Activated T-cell treated with anti-CD3 and anti-CD28 coated beads, Interleukin-2, amount 50 U/mL, for 24 hours (primary cell): ENCODE measurements at places on chromosomes 2 and 18.

DNA sequence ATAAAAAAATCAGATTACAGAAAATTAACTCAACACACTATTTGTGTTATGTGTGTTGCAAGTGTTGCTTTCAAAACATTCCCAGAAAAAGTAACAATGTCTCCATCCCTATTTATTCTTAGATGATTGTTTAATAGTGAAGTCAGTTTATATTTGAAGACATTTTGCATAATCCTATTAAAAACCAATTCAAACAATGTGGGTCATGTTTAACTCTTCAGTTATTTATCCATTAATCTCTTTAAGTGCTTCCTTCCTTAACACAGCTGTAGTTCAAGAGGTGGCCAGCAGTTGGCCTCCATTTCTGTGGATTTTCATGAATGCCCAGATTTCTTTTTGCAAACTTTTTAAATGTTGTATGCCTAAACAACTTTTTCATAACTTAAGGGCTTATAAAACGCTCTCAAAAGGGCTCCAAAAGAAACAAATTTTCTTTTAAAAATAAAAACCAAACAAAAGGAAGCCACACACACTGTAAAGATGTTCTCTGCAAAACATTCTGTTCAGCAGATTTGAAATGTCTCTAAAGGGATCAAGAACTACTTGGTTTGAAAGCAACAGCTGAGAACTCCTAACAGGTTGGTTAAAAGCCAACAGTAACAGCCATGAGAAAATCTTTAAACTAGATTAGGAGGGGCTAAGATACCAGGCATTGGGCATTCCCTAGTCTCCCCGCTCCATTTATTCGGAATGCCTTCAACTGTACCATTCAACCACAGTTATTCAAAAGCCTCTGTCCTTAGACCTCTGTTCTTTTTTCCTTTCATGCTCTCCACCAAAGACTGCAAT is 71.5 kb downstream of the THADA start:
- DNase-seq = no peak

- DNase-seq = no peak
Observed at GRCh38 chr18:10002280-10002679, 88.5 kb downstream of the VAPA start.

GRCh38 chr2:109000738-109001137 is 11.7 kb upstream of the EDAR start:
- no peak for DNase-seq

- no peak for DNase-seq
Observed at GRCh38 chr2:37551783-37552182, 119.7 kb downstream of the CDC42EP3 start.

GRCh38 chr2:170681311-170681710 is 33.8 kb upstream of the SP5 start:
- no peak for DNase-seq

DNA sequence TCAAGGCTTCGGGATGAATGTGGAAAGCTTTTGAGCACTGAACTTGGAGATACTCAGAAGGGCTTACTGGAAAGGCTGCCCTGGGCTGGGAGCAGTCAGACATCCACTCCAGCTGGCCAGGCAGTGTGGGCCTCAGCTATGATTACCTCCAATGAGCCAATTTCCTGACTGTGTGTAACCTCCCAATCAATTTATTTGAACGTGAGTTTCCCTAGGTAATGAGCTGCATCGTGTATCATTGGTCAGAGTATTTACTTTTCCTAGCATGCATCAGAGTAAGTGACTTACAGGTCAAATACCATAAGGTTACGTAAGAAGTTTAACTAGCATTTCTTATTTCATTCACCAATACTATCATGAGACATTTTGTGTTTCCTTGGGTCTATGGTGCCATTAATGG is 11.0 kb upstream of the CTAGE1 start:
- DNase-seq = no peak

- no peak for DNase-seq
Observed at GRCh38 chr18:35024965-35025364, 16.2 kb upstream of the MAPRE2 start.

- DNase-seq = peak; percentile 11
Observed at GRCh38 chr2:238169048-238169707, 10.4 kb downstream of the ERFE start.

GRCh38 chr18:45755934-45756333 is 32.0 kb downstream of the SLC14A1 start:
- no peak for DNase-seq

DNA sequence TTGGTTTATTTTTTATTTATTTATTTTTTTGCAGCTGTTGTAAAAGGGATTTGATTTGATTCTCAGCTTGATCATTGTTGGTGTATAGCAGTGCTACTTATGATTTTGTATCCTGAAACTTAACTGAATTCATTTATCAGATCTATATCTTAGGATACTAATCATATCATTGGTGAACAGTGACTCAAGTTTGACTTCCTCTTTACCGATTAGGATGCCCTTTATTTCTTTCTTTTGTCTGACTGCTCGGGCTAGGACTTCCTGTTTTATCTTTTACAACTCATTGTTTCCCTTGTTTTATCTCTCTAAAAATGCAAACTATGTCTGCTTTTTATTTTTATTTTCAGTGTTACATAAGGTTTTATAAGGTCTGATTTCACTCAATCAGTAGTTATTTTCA is 23.6 kb downstream of the SP100 start:
- no peak for DNase-seq

GRCh38 chr2:148817210-148817708 is 57.8 kb upstream of the KIF5C start:
- no peak for DNase-seq

- DNase-seq = no peak
Observed at GRCh38 chr18:24517554-24517953, 57.1 kb downstream of the HRH4 start.

DNA sequence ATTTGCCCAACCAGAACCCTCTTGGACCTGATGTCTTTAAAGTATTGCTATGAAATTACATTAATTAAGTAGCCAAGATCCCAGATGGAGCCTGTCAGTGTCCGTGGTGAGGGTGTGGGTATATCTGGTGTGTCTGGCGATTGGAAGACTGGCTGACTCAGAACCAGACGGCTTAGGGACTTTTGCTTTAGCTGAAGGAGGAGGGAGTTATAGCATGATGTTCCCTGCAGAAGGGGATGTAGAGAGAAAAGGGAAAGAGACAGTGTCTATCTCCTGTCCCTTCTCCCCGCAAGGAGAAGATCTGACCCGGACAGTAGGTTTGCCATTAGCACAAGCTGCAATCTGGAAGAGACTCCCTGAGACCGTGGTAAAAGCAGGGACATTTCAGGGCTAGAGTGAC is 60.6 kb downstream of the POU3F3 start:
- no peak for DNase-seq

DNA sequence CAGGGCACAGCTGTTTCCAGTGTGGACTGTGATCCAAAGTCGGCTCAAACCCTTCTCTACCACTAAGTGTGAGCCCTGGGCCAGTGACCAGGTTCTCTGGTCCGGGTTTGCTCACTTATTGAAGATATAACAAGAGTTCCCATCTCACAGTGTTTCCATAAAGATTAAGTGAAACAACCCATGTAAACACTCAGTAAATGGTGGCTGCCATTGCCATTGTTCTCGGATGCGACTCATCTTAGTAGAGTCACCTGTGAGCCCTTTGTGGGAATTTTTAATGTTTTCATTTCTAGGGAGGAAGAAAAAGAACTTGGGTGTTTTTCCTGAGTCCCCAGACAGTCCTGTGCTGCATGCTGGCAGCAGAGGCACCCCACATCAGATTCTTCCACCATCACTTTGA is 53.4 kb downstream of the TPGS2 start:
- no peak for DNase-seq

- no peak for DNase-seq
Observed at GRCh38 chr18:9289698-9290097, 44.9 kb upstream of the TWSG1 start.

DNA sequence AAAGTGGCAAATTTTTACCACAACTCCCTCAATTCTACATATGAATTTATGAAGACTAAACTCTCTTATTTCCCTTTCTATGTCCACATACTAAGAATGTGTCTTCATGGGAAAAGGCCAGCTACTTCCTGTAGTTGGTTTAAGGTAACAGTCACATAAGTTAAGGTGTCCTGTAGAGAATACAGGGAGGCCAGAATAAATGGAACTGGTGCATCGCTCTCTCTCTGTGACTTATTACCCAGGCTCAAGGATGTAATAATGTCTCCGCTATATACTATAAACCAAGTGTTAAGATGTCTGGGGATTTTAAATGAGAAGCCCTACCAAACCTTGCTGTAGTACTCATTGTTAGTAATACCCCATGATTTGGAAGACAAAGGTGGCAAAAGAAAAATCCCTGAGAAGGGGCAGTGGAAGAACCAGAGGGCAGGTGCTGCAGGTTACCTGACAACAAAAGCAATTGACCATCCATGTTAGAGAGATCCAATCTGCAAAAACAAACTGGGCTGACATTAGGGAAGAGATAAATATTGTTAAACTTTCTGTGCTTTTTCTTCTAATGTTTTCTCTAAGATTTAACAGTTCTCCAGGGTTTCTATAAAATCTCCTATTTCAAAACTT is 372.8 kb downstream of the TMX3 start:
- DNase-seq = no peak

DNA sequence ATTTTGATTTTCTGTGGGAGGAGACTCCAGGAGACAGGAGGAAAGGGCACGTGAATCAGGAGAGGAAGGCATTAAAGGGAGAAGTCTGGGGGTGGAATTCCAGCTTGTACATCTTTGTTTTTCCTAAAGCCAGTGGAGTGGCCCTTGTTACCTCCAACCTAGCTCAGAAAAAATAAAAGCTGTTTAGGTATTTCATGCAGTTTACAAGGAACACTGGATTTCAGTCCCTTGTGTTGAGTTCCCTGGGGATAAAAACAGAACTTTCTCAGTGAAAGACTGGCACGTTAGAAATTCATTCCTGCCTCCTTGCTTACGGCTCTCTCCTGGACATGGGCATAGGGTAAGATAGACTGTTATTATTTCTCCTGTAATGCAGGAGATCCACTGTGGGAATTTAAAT is 170.2 kb downstream of the ZEB2 start:
- no peak for DNase-seq

DNA sequence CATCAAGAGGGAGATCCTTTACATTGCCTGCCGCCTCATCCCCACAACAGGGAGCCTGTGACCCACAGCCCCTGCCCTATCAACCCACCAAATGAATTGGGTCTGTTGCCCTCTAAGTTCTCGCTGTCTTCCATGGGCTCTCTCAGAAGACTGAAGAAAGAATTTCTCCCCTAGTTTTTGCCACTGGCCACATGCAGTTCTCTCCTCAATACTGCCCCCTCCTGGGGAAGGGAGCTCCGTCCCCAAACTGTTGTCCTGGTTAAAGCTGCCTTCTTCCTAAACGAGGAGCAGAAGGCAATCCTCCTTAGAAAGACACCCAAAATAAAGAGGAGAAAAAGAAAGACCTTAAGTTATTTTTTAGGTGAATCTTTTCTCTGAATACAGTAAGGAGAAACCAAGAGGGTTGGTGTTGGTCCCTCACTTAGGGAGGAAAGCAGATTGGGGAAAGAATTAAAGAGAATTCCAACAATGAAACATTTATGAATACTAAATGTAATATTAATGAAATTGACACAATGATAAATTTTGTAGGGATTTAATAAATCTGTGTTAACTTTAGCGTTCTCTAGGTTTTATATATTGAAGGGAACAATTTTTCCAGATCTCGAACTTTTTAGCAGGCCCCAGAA is 31.1 kb upstream of the SATB2 start:
- DNase-seq = peak; percentile 51

DNA sequence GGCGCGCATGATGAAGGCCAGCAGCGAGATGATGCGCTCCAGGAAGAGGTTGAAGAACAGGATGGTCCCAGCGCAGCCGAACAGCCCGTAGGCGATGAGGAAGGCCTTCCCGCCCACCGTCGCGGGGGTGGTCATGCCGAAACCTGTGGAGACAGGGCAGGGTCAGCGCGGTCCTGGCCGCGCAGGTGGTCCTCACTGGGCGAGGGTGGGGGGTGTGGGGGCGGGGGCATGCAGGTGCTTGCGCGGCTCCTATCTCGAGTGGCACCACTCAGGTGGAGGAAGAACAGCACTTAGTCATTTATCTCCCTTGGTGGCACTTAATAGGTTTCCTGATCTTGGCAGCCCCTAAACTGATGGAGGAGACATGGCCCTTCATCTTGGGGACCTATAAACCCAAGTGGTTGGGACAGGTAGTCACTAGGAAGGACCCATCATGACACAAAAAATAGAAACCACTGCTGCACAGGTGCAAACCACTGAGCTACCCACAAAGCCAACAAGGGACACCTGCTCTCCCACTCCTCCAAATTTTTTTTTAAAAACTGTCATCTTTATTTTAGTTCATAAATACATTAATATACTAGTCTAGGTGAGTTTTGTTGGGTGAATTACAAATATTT is 118.8 kb downstream of the MSH2 start:
- no peak for DNase-seq

DNA sequence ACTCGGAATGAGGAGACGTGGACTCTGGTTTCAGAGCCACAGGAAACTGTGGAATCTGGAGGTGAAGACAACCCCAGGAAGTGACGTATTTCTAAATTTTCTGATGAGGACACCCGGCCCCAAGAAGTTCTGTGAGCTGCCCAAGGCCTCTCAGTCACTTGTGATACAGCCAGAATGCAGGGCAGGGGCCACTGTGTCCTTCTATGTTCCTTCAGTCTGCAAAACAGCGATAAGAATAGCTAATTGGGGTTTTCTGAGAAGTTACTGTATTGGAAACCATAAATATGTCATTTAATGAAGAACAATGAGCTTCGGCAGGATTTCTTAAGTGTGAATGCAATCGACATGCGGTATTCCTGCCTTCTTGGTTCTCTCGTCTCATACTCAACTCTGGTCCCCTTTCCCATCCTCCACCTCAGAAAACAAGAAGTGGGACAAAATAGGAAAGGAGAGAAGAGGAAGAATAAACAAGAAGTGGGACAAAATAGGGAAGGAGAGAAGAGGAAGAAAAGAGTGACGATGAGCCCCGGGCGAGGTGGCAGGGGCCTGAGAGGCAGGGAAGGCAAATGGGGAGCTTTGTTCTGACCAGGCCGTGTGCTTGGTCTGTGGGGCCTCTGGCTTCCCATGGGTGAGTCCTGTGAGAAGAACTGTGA is 282.0 kb upstream of the REV1 start:
- DNase-seq = no peak

DNA sequence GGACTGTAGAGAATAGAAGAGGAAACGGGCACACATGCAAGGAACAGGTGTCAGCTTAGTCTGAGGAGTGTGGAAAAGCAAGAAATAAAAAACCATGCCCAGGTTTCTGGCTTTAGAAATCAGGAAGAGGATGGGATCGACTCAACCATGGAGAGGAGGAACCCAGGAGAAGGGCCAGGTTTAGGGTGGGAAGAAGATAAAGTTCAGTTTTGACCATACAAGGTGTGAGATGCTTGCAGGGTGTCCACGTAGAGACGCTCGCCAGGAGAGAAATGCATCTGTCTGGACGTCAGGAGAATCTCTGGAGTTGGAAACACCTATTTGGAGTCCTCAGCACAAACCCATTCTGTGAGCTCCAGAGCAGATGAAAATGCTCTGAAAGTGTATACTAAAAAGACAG is 275.1 kb downstream of the CYRIA start:
- no peak for DNase-seq

- no peak for DNase-seq
Observed at GRCh38 chr2:170141865-170142264, 36.1 kb upstream of the MYO3B start.
